ENCODE measurements at places on chromosomes 5 and 9. TPM values are rescaled to one million over a fixed set of nuclear protein-coding genes. Genes with fewer than 3 reads are reported as not detected.

GRCh38 chr5:44001675-44002380, 387.4 kb downstream of the FGF10 start:
- H3K4me1 ChIP-seq, result peaks cover 73% of the 10 kb centered on the region
- no peaks in the 10 kb centered on the region for H3K36me3 ChIP-seq
- no peak overlapping the region for H3K4me3 ChIP-seq
- no peak for DNase-seq

The PHYKPL gene
- total RNA-seq, result 47.0 TPM

The GARIN3 gene
- total RNA-seq, result not detected

- H3K4me1 ChIP-seq, result peaks cover 14% of the 10 kb centered on the region
- no peak for DNase-seq
- no peaks in the 10 kb centered on the region for H3K27me3 ChIP-seq
- H3K4me3 ChIP-seq, result no peak overlapping the region
- no peak overlapping the region for H3K27ac ChIP-seq
- H3K36me3 ChIP-seq, result no peaks in the 10 kb centered on the region
Measured at GRCh38 chr5:176133877-176134276, 104.3 kb upstream of the SIMC1 start.

DNA sequence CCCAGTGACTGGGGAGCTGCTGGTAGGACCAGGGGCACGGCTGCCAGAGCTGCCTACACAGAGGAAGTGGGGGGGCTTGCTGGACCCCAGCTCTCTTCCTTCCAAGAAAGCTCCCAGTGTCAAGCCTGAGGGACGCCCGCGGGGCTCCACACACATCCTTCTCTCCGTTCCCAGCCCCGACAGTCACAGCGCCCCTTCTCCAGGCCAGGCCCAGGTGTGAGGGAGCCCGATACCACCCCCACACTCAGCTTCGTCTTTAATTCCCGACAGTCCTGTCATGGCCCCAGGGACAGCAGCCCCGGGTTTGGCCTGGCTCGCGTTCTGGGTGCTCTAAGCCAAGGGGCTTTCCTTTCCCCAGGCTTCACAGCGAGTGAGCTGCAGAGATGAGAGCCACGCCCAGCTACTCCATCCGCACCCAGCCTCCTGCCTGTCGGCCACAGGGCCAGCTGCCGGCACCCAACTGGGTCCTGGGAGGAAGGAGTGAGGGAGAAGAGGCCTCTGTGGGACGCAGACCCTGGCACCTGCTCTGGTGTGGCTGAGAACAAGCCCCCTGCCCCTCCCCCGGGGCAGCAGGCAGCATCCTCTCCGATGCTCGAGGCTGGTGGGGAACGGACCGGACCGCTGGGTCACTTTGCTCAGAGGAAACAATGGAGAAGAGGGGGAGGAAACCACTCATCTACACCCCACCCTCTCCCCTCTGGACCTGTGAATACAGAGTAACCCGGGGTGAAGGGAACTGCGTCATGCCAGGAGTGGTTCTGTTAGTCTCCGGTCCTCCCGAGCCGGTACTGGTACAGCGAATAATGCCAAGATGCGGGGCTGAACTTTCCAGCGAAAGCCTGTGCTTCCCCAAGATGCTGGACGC, 53.9 kb upstream of the PHYKPL start:
- H3K27ac ChIP-seq, result no peak overlapping the region
- H3K4me1 ChIP-seq, result no peaks in the 10 kb centered on the region
- H3K36me3 ChIP-seq, result no peaks in the 10 kb centered on the region
- no peak for DNase-seq
- H3K27me3 ChIP-seq, result no peaks in the 10 kb centered on the region

- no peak for DNase-seq
- H3K27me3 ChIP-seq, result no peaks in the 10 kb centered on the region
- H3K4me1 ChIP-seq, result no peaks in the 10 kb centered on the region
- no peak overlapping the region for H3K27ac ChIP-seq
- H3K36me3 ChIP-seq, result no peaks in the 10 kb centered on the region
- H3K4me3 ChIP-seq, result no peak overlapping the region
Measured at GRCh38 chr9:137354845-137355760, 53.0 kb upstream of the NRARP start.

- H3K27ac ChIP-seq, result no peak overlapping the region
- no peaks in the 10 kb centered on the region for H3K4me1 ChIP-seq
- H3K36me3 ChIP-seq, result no peaks in the 10 kb centered on the region
- H3K27me3 ChIP-seq, result no peaks in the 10 kb centered on the region
Measured at GRCh38 chr5:26812714-26813113, 225.7 kb downstream of the CDH9 start.

DNA sequence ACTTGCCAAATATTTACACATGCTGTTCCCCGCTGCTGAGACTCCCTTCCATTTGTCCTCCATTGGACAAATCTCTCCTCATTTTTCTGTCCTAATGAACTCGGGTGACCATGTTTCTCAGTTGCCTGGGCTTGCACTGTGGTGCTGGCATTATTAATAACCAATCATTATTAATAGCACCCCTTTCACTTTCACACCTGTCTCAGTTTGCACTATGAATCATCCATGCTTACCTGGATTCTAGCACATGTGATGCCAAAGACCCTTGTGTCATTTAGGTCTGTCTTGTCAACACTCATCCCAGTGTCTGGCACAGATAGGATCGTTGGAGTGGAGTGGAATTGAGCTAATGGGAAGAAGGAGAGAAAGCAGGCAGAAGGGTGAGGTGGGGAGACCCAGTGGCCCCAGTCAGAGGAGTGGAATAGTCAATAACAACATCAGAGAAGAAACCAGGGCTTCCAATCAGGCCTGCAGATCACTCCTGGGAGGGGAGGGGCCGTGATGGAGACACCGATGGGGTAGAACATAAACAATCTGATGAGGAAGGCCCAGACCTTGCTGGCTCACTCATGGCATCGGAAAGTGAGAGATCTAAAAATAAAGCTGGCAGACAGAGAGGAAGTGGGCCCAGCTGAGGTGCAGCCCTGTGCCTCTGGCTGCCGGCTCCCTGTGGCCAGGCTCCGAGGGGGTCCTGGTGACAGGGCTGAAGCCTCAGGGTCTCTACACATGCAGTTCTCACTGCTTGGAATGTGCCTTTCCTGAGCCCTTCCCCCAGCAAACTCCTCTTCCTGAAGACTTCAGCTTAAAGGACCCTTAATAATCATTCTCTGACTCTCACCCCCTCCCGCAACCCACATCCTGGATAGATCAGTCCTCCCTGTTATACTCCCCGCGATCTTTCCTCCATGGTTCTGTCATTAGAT, 33.5 kb upstream of the CRB2 start:
- no peak overlapping the region for H3K27ac ChIP-seq
- H3K4me1 ChIP-seq, result peaks cover 13% of the 10 kb centered on the region
- no peak for DNase-seq

- H3K36me3 ChIP-seq, result no peaks in the 10 kb centered on the region
- H3K27ac ChIP-seq, result no peak overlapping the region
Measured at GRCh38 chr5:79695526-79695925, 5.9 kb downstream of the CMYA5 start.
